NCI-H1417 treated with DMSO at 0.1 percent for 48 hours (cell line): ENCODE measurements at places on chromosomes 16 and 17.

GRCh38 chr17:69869667-69870066, 205.4 kb upstream of the KCNJ16 start:
- DNase-seq, result no peak

DNA sequence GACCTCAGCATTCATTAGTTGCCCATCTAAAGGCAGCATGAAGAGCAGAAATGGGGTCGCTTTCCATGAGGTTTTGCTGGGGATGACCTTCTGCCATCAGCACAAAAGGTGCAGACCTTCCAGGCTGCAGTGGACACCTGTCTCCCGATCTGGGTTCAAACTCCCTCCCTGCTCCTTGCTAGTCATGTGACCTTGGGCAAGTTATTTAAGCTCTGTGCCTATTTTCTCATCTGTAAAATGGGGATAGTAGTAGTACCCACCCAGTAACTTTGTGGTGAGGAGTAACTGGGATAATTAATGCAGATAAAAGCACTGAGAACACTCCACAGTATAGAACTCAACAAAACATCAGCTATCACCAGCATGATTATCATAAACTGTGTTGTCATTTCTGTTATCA, 21.4 kb upstream of the COQ7 start:
- DNase-seq, result no peak

- no peak for DNase-seq
Observed at GRCh38 chr16:74046524-74046923, 250.1 kb upstream of the PSMD7 start.

DNA sequence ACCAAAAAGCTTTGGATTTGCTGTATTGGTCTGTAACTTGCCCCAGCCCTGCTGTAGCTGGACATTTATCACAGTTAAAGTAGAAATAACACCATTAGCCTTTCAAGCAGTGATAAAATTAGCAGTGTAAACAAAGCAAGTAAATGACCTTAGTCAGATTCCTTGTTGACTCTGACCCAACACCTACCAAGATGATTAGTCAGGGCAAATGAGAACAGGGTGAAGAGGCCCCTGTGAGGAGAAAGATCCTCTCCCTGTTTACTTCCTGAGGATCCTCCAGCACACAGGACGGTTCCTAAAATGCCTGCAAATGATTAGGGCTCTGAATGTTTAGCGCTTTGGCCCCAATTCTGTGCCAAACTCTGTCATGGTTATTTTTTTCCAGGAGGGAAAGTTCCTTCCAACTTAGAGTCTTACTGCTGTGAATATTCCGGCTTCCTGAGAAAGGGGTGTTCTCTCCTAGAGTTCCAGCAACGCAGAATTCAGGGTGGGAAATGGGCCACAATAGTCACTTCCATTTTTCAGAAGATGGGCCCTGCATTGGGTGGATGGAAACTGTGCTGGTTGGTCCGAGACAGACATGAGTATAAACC, 259.0 kb upstream of the MYOCD start:
- no peak for DNase-seq

GRCh38 chr16:59848296-59848695, 1114.2 kb upstream of the GOT2 start:
- DNase-seq, result no peak

- DNase-seq, result peak; percentile 12
Observed at GRCh38 chr16:81366316-81366932, 51.7 kb downstream of the GAN start.

GRCh38 chr17:81470944-81471817, 41.4 kb downstream of the ACTG1 start:
- DNase-seq, result no peak

GRCh38 chr17:75412455-75413317, 7.2 kb upstream of the GRB2 start:
- DNase-seq, result peak; percentile 63

- no peak for DNase-seq
Observed at GRCh38 chr16:62565706-62566105, 529.5 kb upstream of the CDH8 start.

GRCh38 chr17:69282002-69282401, 44.9 kb downstream of the ABCA5 start:
- no peak for DNase-seq

GRCh38 chr17:76156662-76156991, 15.6 kb upstream of the FOXJ1 start:
- DNase-seq, result no peak

DNA sequence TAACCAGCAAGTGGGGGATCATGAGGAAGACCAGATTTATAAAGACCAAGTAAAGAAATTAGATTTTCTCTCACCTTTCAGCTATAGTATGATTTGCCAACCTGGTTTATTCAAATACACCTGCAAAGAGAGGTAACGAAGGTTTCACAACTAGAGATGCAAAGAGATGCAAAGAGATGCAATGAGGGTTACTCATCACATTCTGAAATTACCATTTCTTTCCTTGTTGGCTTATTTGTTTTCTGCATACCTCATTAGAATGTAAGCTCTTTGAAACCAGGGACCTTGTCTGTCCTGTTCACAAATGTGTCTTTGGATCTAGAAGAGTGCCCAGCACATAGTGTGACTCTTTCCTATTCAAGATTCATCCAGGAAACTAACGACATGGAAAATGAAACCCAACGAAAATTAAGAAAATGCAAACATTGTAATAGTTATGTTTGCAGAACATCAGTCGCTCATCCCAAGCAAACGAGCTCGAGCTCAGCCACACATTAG, 9.0 kb upstream of the LONP2 start:
- DNase-seq, result no peak

DNA sequence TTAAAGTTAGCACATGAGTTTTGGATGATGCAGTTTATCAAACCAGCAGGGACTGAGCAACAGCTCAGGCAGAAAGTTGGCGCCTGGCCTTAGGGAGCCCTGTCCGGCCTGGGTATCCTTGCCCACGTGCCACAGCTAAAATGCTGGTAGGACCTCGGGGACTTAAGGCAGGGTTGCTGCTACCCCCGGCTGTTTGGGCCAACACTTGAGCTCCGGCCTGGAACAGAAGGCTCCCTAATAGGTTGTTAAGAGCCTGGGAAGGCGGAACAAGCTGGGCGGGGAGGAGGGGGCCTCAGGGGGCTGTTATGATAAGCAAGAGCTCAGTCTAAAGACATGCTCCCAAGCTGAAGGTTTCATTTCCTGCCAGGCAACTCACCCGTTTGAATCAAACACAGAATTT, 39.7 kb downstream of the CUEDC1 start:
- no peak for DNase-seq

GRCh38 chr17:74431568-74432423, at the start of gene GPRC5C:
Gene GPRC5C (plus strand): TSS chr17:74432088. CDS start chr17:74439777, 7,689 bp downstream.
- DNase-seq, result no peak

DNA sequence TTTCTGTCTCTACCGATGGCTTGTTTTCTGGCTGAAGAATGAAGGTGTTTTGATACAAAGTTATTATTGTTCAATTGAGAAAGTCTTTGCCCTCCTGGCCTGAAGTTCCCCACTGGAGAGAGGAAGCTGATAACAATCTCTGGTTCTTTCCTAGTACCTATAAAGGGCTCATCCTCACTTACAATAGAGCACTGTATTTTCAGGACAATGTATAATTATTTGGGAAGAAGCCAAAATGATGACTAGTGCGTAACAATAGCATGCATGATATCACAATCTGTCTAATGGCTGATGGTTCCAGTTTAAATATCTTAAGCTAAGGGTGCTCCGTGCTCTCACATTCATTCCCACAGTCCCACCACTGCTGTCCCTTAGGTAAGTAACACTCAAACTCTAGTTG, 230.7 kb downstream of the IRX3 start:
- DNase-seq, result no peak

GRCh38 chr17:19534562-19535149, 1.0 kb downstream of the SLC47A1 start:
- DNase-seq, result no peak

GRCh38 chr16:89067677-89068443, 25.8 kb upstream of the ACSF3 start:
- DNase-seq, result no peak

DNA sequence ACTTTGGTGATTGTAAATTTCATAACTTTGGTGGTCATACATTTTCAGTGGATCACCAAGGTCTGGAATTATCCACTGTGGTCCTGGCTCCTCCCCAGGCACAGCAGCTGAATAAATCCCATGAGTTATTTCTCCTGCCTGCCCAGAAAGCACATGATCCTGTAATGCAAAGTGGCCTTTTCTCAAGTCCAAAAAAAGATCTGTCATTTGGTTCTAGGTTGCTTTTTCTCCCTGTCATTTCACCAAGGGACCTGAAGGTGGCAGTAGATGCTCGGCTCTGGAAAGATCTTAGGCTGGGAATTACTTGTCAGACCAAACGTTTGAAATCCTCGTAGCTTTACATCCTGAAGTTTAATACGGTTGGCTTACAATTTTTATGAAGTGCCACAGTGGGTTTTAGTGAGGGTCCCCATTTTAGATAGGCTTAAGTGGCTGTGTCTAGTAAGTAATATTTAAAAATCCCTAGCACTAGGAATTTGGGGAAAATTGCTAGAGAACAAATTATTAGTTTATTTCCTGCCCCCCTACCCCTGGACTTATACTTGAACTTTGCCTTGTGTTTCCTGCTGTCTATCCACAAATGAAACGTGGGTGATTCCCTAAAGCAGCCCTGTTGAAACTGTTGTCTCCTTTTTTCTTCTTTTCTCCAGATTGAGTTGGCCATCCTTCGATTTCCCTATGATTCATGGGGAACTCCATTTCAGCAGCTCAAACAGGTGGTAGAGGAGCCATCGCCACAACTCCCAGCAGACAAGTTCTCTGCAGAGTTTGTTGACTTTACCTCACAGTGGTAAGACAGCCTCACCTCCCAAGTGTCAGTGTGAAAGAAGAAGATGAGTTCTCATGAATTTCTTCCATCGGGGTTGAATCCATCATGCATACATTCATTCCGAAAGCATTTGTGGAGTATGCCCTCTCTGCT, 111.7 kb downstream of the MAP2K6 start:
- DNase-seq, result no peak

- no peak for DNase-seq
Observed at GRCh38 chr17:80826346-80826954, 165.2 kb upstream of the CHMP6 start.

DNA sequence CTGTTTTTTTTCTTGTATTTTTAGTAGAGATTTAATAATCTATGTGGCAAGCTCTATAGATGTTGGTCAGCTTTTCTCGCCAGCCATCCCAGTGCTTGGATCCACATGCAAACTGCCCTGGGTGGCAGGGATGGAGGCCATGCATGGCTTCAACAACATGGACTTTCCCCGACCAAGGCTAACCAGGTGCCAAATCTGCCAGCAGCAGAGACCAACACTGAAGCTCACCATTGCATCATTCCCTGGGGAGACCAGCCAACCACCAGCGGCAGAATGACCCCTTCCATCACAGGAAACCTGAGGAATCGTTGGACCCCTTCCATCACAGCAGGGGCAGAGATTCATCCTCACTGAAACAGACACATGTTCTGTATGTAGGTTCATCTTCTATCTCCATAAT, 27.7 kb upstream of the ERCC4 start:
- no peak for DNase-seq

GRCh38 chr16:82846806-82847205, 220.0 kb downstream of the CDH13 start:
- no peak for DNase-seq

DNA sequence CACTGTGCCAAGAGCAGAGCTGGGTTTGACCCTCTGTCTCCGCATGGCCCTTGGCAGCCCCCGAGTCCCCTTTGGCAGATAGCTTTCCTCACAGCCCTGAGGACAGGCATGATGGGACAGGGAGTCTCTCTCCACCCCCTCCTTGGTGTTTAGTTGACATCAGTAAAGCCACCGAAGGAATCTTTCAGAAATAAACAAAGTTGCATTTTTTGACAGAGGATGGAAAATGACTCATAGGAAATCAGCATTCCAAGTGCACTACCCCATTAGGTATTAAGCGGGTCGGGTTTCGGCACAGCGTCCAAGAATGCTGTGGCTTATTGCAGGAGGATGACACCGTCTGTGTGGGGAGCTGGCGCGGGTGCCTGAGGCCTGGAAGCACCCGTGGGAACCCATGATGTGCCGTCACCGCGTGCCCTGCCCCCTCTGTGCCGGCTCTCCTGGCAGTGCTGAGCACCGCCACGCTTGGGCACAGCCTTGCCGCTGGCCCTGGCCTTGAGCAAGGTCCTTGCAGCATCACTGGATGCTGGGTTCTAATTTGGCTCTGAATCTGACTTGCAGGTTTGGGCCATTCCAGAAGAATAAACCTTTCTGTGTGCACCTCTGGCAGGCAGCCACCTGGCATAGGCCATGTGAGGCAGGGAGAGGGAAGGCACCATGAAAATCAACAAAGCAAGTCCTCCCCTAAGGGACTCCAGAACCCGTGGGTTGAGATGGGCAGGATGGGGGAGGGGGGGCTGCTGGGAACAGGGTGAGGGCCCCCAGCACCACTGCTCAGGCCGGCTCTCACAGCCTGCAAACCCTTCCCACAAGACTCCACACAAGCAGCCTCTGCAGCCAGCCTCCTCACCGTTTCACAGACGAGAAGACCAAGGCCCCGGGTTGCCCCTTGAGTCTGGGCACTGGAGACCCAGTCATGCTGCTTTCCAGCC, 50.5 kb upstream of the ZNF469 start:
- no peak for DNase-seq

GRCh38 chr17:50605429-50605828, 29.3 kb upstream of the ABCC3 start:
- DNase-seq, result no peak

DNA sequence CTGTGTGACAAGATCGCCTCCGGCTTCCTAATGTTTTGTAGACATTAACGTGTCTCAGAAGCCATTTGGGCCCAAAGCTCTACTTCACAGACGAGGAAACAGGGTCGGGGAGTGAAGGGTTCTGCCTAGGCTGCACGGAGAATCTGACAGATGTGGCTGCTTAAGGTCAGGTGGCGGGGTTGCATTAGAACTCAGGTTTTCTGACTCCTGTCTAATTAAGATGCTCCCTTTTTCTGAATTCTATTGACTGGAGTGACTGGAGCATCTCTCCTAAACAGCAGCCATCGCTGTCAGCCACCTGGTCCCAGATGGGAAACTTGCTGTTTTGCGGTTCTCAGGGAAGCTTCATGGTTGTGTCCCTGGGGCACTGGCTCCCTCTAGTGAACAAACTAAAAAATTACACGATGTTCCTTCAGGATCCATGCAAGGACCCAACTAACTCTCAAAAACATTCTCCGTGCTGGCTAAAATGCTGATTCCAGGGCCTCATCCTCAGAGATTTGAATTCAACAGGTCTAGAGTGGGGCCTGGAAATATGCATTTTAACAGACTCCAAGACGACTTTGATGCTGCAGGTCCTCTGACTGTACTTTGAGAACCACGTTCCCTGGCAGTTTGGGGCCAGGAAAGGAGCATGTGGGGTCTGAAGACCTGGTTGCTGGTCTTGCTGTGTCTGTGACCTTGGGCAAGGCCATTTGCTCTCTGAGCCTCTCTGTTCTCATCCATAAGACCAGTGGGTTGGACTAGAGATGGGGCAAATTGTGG, 117.4 kb downstream of the IRF8 start:
- no peak for DNase-seq

GRCh38 chr16:31467858-31468257, 4.1 kb upstream of the TGFB1I1 start:
- no peak for DNase-seq

GRCh38 chr17:80445726-80446110, 30.7 kb downstream of the NPTX1 start:
- no peak for DNase-seq

- DNase-seq, result no peak
Observed at GRCh38 chr16:17168181-17168580, 302.6 kb downstream of the XYLT1 start.

- DNase-seq, result no peak
Observed at GRCh38 chr17:55843785-55844184, 92.9 kb downstream of the PCTP start.
